ENCODE measurements at places on chromosomes 1 and 21. TPM values are rescaled to one million over a fixed set of nuclear protein-coding genes. Genes with fewer than 3 reads are reported as not detected.

The KIF2C gene
- total RNA-seq: 127 TPM

The GBP6 gene
- total RNA-seq: not detected

The SLC1A7 gene
- not detected for total RNA-seq

DNA sequence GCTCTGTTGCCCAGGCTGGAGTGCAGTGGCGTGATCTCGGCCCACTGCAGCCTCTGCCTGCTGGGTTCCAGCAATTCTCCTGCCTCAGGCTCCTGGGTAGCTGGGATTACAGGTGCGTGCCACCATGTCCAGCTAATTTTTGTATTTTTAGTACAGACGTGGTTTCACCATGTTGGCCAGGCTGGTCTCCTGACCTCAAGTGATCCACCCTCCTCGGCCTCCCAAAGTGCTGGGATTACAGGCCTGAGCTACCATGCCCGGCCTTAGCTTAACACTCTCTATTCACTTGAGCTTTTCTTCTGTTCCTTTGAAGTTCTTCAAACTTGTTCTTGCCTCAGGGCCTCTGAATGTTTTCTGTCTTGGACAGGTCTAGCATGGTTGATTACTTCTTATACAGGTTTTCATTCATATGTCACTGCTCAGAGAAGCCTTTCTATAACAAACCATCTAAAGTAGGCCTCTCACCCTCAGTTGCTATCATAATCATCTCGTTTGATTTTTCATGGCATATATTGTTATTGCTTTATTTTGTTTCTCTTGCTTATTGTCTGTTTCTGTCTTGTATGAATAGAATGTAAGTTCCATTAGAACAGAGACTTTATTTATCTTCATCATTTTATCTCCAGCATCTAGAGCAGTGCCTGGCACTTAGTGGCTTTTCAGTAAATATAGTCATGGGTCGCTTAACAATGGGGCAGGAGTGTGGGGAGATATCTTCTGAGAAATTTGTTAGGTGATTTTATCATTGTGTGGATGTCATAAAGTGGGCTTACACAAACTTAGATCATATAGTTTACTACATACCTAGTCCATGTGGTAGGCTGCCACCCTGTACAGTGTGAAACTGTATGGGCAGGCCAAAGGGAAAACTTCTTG, 12.1 kb downstream of the OSBPL9 start:
- no peaks in the 10 kb centered on the region for H3K27me3 ChIP-seq
- peaks cover 9% of the 10 kb centered on the region for H3K4me1 ChIP-seq
- no peaks in the 10 kb centered on the region for H3K36me3 ChIP-seq
- H3K27ac ChIP-seq: no peak overlapping the region
- no peak overlapping the region for H3K4me3 ChIP-seq
- DNase-seq: no peak

DNA sequence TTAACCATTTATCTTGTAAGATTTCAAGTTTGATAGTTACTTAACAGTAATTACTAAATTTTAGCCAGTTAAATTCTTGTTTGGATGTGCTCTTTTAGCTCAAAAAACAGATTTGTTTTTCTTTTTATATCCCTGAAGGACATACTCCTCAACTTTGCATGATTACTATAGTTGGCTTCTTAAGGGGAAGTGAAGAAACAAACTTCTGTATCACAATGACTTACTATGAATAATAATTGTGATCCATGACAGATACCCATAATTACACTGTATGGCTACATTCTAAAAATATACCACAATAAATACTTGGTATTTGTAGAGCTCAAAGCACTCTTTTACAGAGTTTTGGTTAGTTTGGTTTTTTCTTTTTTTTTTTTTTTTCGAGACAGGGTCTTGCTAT, 55.8 kb downstream of the IARS2 start:
- H3K4me1 ChIP-seq: no peaks in the 10 kb centered on the region
- H3K27ac ChIP-seq: peak overlapping the region; percentile 29
- H3K4me3 ChIP-seq: no peak overlapping the region
- no peak for DNase-seq

DNA sequence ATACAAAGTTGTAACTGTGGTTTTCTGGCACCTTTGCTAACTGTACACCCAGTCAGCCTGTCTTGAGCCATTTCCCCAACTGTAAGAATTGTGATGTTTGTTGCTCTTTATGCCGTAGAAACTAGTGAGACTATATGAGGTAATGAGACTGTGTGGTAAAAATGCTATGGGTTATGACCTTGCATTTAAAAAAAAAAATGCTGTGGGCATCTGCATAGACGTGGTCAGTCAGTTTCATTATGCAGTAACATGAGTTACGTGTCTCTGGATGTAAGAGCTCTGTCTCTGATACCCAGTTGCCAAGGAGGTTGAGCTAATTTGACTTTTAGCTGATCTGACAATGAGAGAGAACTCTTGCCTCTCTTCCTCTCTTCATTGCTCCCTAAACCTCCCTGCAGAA, 80.6 kb upstream of the LAMC2 start:
- H3K36me3 ChIP-seq: peaks cover 7% of the 10 kb centered on the region
- H3K27me3 ChIP-seq: no peaks in the 10 kb centered on the region
- DNase-seq: no peak

DNA sequence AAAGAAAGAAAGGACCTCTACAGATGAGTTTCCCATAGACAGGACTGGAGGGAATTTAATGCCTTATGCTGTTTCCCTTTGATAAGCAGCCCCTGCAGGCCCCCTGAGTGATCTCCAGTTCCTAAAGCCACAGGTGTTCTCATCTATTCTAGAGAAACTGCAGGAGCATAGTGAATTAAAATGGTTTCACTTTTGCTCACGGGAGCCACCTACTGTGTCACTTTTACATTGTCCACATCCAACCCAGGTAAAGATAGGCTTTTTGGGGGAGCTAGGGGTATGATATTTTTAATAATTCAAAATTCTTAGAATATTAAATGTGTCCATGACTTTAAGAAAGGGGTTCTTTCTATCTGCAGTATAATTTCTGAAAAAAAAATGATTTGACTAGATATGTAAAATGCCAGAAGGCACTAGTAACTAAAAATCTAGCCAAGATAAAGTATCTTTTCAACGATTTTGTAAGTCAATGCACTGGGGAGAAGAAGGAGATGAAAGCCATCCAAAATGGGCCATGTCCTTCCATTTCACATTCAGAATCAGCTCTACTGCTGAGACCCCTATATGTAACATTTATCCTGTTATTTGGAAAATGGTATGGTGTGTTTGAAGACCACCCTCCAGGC, 267.3 kb upstream of the DUSP10 start:
- H3K4me3 ChIP-seq: no peak overlapping the region
- no peaks in the 10 kb centered on the region for H3K36me3 ChIP-seq
- no peaks in the 10 kb centered on the region for H3K27me3 ChIP-seq
- peak; percentile 1 for DNase-seq
- H3K27ac ChIP-seq: no peak overlapping the region

- H3K27ac ChIP-seq: no peak overlapping the region
- H3K4me3 ChIP-seq: no peak overlapping the region
- H3K36me3 ChIP-seq: no peaks in the 10 kb centered on the region
- no peaks in the 10 kb centered on the region for H3K27me3 ChIP-seq
- peaks cover 7% of the 10 kb centered on the region for H3K4me1 ChIP-seq
Observed at GRCh38 chr1:54337928-54338327, 68.3 kb downstream of the SSBP3 start.

DNA sequence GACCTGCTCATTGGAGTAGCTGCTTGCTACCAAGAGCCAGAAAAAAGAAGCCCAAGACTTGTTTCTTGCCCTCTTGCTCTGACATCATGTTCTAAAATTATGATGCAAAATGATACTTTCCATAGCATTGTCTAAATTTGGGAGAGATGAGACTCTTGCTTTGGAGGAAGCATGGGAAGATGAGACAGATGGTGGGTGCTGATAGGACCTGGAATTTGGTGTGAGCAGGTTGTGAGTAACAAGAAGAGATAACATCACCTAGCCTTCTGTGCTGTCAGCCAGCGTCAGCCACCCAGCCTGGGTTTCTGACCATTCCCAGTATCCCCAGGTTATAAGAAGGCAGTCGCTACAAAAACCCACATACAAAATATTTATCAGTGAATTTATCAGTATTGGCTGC, 67.1 kb upstream of the GCLM start:
- no peaks in the 10 kb centered on the region for H3K4me1 ChIP-seq
- no peaks in the 10 kb centered on the region for H3K36me3 ChIP-seq
- no peaks in the 10 kb centered on the region for H3K27me3 ChIP-seq
- no peak overlapping the region for H3K27ac ChIP-seq
- DNase-seq: no peak

DNA sequence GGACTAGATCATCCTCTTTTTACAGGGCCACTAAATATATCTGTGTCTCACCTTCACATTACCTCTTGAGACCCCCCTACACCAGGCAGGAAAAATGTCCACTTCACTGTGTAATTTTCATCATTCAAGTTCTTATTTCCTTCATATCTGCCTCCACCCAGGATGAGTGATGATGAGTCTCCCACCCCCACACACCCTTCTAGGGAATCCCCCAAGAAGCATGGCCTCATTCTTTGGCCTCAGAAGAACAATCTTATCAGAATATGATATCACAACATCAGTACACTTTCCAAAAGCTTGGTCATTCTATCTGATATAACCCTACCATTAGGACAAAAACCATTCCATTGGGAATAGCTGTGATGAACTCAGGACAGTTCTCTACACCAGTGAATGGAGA, 170.3 kb upstream of the DUSP10 start:
- no peak overlapping the region for H3K27ac ChIP-seq
- no peak overlapping the region for H3K4me3 ChIP-seq
- H3K27me3 ChIP-seq: no peaks in the 10 kb centered on the region

DNA sequence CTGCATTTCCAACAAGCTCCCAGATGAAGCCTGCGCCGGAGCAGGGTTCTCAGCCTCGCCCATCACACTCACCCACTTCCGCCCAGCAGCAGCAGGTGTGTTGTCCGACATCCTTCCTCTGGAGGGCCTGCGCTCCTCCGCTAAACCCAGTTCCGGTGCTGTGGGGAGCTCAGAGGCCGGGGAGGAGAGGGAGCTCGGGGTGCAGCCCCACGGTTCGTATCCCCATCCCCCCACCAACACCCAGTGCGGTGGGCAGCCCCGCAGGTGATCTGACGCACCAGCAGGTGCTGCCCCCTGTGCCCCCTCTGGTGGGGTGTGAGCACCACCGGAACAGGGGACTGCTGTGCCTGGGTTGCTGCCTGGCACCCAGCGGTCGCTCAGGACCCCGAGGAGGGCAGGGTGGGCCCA, 3.4 kb upstream of the PEX10 start:
- DNase-seq: no peak
- peaks cover 57% of the 10 kb centered on the region for H3K27me3 ChIP-seq
- no peak overlapping the region for H3K4me3 ChIP-seq
- no peaks in the 10 kb centered on the region for H3K36me3 ChIP-seq
- no peak overlapping the region for H3K27ac ChIP-seq

DNA sequence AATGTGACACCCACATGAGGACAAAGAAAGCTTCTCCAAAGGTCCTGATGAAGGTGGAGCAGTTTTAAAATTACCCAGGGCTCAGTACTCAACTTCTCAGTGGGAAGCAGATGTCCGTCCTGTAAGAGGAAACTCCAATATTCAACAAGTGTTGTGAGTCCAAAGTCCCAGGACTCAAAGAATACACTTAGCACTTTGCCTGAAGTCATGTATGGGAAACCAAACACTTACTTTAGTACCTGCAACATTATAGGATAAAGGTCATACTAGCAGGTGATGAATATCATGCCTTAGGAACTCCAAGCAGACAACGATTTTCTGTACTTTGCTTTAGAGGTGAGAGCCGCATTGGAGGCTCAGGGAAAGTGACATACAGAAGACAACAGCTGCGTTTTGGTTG, 37.2 kb upstream of the ST6GALNAC3 start:
- no peaks in the 10 kb centered on the region for H3K36me3 ChIP-seq
- H3K27me3 ChIP-seq: no peaks in the 10 kb centered on the region
- H3K27ac ChIP-seq: no peak overlapping the region
- H3K4me3 ChIP-seq: no peak overlapping the region
- H3K4me1 ChIP-seq: no peaks in the 10 kb centered on the region

DNA sequence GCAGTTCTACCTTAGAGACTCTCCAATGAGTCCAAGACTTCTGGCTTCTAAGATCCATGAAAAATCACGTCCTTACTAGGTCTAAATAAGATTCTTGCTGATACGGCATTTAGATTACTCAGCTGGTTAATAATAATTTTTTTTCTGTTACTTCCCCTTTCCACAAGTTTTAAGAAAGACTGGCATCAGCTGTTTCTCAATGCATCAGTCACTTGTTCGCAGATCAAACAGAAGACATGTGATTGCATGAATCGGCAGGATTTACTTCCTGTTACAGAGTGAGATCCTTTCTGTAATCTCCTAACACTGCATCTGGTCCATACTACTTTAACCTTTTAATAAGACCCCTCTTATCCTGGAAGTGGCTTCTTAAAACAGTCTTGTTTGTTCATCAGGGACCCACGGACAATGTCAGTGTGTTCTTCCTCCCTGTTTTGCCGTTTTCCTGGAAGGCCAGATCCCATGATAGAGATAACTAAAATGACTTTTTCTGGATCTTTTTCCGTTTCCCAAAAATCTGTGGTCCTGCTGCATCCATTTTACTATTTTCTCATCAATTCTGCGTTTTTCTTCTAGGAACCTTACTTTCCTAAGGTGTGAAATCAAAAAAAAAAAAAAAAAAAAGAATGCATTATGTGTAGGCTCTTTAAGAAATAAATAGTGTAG, 6.1 kb downstream of the NPL start:
- H3K36me3 ChIP-seq: no peaks in the 10 kb centered on the region
- H3K4me3 ChIP-seq: no peak overlapping the region
- no peaks in the 10 kb centered on the region for H3K4me1 ChIP-seq
- no peaks in the 10 kb centered on the region for H3K27me3 ChIP-seq
- no peak for DNase-seq

GRCh38 chr21:24147674-24148073, 1459.6 kb downstream of the MRPL39 start:
- H3K4me1 ChIP-seq: no peaks in the 10 kb centered on the region
- DNase-seq: no peak
- H3K27ac ChIP-seq: no peak overlapping the region
- no peaks in the 10 kb centered on the region for H3K27me3 ChIP-seq
- no peak overlapping the region for H3K4me3 ChIP-seq
- no peaks in the 10 kb centered on the region for H3K36me3 ChIP-seq

DNA sequence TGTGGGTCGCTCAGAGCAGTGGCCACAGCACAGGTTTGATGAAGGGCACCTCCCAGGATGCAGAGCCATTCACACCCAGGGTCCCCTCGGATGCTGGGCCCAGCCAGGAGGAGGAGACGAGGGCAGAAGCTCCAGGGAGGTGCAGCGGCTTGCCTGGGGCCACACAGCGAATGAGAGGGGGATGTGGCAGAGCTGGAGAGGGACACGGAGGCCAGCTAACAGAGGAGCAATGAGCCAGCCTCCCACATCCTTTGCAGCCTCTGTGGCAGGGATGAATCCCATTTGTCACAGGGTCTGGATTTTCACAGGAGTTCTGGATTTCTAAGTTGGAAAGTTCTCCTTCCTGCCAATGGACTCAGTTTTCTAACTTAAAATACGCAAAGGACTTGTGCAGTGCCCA, 35.9 kb downstream of the CHD5 start:
- H3K4me1 ChIP-seq: no peaks in the 10 kb centered on the region
- no peaks in the 10 kb centered on the region for H3K36me3 ChIP-seq
- H3K27ac ChIP-seq: no peak overlapping the region
- no peak overlapping the region for H3K4me3 ChIP-seq
- H3K27me3 ChIP-seq: no peaks in the 10 kb centered on the region

- H3K27ac ChIP-seq: no peak overlapping the region
- no peaks in the 10 kb centered on the region for H3K36me3 ChIP-seq
- no peak for DNase-seq
- no peaks in the 10 kb centered on the region for H3K4me1 ChIP-seq
- no peak overlapping the region for H3K4me3 ChIP-seq
Observed at GRCh38 chr1:194289569-194290266, 1103.3 kb upstream of the B3GALT2 start.

GRCh38 chr1:32933742-32934322, 30.8 kb downstream of the RNF19B start:
- no peak overlapping the region for H3K27ac ChIP-seq
- peak; percentile 24 for DNase-seq
- no peaks in the 10 kb centered on the region for H3K27me3 ChIP-seq
- H3K4me3 ChIP-seq: no peak overlapping the region

Data from A673 (cell line).